ENCODE measurements at places on chromosomes 7 and 10. TPM values are rescaled to one million over a fixed set of nuclear protein-coding genes. Genes with fewer than 3 reads are reported as not detected.

Gene ADCYAP1R1
- total RNA-seq, result 0.27 TPM

Gene FZD8
- 12.4 TPM for total RNA-seq

Gene SRRT
- 91.9 TPM for total RNA-seq

Gene SUN3
- total RNA-seq, result not detected

Gene GIMAP4
- total RNA-seq, result 24.7 TPM

Gene ELFN1
- 0.96 TPM for total RNA-seq

Gene GDF10
- total RNA-seq, result 9.6 TPM

Gene GPR37
- total RNA-seq, result 0.22 TPM

Gene ENTPD7
- 7.8 TPM for total RNA-seq

DNA sequence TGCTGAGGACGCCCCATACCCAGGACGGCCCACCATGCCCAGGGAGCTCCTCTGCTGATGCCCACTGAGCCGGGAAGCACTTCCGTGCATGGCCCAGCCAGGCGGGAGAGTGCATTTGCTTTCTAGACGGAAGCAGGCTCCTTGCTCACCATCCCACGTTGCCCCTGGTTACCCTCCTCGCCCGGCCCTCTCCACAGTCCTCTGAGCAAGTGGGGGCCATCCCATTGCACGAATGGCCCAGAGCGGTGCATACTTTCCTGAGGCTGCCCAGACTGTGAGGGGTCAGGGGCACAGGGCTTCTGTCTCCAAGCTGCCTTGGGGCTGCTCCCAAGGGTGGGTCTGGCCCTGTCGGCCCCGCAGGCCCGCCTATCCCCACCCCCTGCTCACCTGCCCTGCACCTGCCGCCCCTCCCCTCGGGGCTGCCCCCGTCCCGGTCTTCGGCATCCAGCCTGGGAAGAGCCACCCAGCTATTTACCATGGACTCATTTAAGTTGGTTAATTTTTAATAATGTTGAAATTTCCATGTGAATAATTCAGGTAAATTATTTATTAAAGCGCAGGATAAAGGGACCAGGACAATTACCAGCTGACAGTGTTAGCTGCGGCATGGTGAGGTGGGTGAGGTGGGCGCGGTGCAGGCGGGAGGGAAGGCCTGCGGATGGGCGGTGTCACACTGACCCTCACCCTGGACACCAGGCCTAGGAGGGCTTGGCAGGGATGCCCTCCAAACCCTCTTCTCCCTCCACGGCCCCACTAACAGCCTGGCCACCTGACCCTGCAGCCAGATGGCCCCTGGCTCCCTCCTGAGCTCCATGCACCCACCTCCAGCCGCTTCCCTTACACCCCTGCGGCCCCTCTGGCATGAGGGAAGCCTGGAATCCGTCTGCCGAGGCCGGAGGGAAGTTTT is 104.4 kb downstream of the MICALL2 start:
- no peak for DNase-seq
- no peak overlapping the region for H3K4me3 ChIP-seq
- no peak overlapping the region for H3K27ac ChIP-seq
- peaks cover 3% of the 10 kb centered on the region for H3K27me3 ChIP-seq
- H3K36me3 ChIP-seq, result no peaks in the 10 kb centered on the region

GRCh38 chr10:36026081-36026480 is 384.0 kb upstream of the FZD8 start:
- no peaks in the 10 kb centered on the region for H3K27me3 ChIP-seq
- no peak overlapping the region for H3K4me3 ChIP-seq
- no peak for DNase-seq
- no peak overlapping the region for H3K27ac ChIP-seq
- no peaks in the 10 kb centered on the region for H3K4me1 ChIP-seq
- no peaks in the 10 kb centered on the region for H3K36me3 ChIP-seq

DNA sequence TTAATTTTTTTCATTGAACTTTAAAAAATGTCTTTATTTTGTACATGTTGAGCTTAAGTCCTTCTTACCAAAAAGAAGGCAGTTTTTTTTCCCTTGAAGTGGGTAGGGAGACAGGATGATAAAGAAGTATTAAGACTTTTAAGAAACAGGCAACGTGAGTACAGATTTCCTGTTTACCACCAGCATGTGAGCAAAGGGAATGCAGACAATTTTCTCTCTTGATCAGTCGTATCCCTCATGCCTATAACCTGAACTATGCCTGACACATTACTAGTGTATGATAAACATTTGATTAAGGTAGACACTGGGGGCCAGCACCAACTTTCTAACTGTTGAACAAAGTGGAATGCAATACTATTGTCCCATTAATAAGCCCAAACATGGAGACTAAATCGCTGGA is 8.8 kb upstream of the OR2A2 start:
- H3K27me3 ChIP-seq, result no peaks in the 10 kb centered on the region
- H3K36me3 ChIP-seq, result no peaks in the 10 kb centered on the region
- no peaks in the 10 kb centered on the region for H3K4me1 ChIP-seq
- H3K27ac ChIP-seq, result no peak overlapping the region
- no peak for DNase-seq

GRCh38 chr10:31148951-31149350 is 117.3 kb upstream of the ZNF438 start:
- no peaks in the 10 kb centered on the region for H3K27me3 ChIP-seq
- no peak overlapping the region for H3K4me3 ChIP-seq
- H3K27ac ChIP-seq, result no peak overlapping the region
- no peak for DNase-seq
- H3K36me3 ChIP-seq, result no peaks in the 10 kb centered on the region

- no peaks in the 10 kb centered on the region for H3K36me3 ChIP-seq
- H3K4me1 ChIP-seq, result peaks cover 14% of the 10 kb centered on the region
- no peaks in the 10 kb centered on the region for H3K27me3 ChIP-seq
- no peak overlapping the region for H3K27ac ChIP-seq
- no peak for DNase-seq
These were observed 52.3 kb upstream of the KDM7A start for GRCh38 chr7:140229101-140229525.

DNA sequence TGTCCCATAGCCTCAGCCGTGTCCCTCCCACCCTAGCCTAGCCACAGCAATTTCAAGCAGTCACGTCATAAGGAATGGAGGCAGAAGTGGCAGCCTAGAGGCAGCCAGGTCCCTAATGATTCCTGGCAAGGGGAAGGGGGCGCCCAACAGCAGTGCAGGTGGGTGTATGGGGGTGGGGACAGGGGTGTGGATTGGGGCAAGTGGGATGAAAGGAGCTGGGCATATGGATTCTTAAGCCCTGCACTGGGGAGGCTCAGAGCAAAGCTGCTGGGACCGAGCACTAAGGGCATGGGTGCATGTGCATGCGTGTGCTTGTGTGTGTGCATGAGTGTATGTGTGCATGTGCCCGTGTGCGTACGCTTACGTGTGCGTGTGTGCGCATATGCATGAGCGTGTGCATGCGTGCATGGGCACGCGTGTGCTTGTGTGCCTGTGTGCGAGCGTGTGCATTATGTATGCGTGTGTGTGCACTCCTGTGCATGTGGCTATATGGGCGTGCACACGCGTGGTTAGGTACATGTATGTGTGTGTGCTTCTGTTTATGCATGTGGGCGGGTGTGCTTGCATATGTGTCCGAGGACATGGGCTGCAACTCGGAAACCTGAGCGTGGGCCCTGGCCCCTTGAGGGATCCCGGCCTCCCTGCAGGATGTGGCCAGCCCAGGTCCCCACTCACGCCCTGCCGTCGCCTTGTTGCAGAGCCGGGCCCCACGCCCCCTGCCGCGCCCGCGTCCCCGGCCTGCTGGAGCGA is 34.1 kb downstream of the SH2B2 start:
- no peaks in the 10 kb centered on the region for H3K4me1 ChIP-seq
- no peak for DNase-seq
- H3K27me3 ChIP-seq, result no peaks in the 10 kb centered on the region
- no peak overlapping the region for H3K4me3 ChIP-seq

- H3K4me3 ChIP-seq, result no peak overlapping the region
- no peaks in the 10 kb centered on the region for H3K36me3 ChIP-seq
- H3K4me1 ChIP-seq, result no peaks in the 10 kb centered on the region
- no peaks in the 10 kb centered on the region for H3K27me3 ChIP-seq
- DNase-seq, result no peak
These were observed 489.2 kb downstream of the MDFIC start for GRCh38 chr7:115410972-115411686.

DNA sequence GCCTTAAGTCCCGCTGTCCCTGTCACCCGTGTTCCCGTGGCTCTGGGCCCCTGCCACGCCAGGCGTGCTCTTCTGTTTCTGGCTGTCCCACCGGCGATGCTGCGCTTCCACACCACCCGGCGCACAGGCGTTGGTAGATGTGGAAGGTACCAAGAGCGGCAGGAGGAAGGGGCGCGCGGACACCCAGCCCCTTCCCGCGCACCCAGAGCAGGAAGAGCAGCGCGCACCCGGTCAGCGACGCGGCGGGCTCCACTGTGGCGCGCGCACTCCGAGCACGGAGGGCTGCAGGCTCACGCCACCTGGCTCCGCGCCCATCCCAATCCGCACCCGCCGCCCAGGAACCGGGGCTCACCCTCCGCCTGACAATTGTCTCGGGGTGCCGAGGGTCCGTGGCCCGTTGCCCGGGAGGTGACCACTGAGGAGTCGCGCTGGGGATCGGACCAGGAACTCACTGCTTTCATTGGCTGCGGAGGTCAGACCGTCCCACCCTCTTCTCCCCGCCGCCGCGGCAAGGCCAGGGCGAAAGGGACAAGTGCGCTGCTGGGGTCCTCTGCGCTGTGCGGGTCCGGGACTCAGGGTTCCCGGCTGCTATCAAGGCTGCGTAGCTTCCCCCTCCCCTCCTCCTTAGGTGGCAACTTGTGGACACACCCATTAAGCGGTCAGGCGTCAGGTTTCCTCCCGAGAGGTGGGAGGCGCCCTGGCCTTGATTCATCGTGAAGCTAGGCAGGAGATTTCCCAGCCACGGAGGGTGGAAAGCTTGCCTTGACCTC is 121.6 kb upstream of the ZNF92 start:
- peak overlapping the region; percentile 22 for H3K4me3 ChIP-seq
- H3K36me3 ChIP-seq, result no peaks in the 10 kb centered on the region
- H3K27me3 ChIP-seq, result no peaks in the 10 kb centered on the region
- no peaks in the 10 kb centered on the region for H3K4me1 ChIP-seq
- no peak overlapping the region for H3K27ac ChIP-seq

DNA sequence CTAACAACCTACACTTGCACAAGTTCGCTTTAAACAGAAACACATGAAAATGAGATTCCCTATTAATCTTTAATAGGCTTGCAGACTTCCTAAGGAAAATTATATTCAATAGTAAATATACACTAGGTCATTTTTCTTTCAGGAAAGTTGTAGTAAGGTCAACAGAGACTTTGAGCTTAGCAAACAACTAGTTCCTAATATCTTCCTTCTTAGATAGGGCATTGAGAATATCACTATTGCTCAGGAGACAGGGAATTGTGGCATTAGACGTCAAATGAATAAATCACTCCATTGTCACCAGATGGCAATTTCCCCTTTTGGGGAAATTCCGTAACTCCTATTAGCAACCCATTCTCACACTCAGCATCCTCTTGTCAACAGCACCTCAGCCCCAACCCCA is 164.9 kb downstream of the GFRA1 start:
- H3K4me1 ChIP-seq, result no peaks in the 10 kb centered on the region
- H3K4me3 ChIP-seq, result no peak overlapping the region
- H3K36me3 ChIP-seq, result no peaks in the 10 kb centered on the region
- DNase-seq, result no peak
- no peak overlapping the region for H3K27ac ChIP-seq

DNA sequence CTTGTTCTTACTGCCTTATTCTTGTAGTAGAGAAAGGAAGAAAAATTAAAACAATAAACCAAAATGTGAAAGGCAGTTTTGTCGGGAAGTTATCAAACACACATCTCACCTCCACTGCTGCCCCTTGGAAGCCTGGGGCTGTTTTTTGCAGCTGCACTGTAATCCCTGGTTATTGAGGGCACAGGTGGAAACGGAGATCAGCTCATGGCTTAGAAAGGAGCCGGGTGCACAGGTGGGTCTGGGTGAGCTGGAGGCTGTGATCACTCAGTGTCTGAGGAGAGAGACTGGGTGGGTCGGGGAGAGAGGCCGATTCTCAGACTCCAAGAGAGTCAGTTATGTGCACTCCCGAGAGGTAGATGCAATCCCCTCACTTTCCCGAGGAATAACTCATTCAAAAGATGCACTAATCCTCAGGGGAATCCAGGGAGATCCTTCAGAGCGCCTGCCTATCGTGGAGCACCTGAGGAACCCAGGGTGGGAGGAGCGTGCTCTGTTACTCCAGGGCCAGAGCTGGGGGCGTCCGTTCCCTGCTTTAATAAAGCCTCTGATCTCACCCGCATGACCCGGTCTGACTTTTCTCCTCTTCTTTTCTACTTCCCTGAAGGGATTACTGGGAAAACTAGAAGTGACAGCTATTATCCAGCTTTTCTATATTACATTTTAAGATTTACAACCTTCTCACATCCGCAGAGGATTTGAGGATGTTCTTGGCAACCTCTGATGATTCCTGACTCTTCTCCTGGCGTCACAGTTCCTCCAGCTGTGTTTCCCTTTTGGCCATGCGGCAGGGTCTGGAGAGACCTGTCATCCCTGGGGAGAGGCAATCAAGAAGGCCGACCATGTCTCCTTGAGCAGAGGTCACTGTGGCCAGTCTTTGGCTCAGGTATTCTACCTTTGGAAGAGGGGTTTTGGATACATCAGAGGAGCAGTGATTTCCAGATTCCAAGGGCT is 82.1 kb downstream of the CAMK1D start:
- no peak overlapping the region for H3K4me3 ChIP-seq
- H3K4me1 ChIP-seq, result no peaks in the 10 kb centered on the region
- no peaks in the 10 kb centered on the region for H3K36me3 ChIP-seq
- no peaks in the 10 kb centered on the region for H3K27me3 ChIP-seq
- no peak for DNase-seq

DNA sequence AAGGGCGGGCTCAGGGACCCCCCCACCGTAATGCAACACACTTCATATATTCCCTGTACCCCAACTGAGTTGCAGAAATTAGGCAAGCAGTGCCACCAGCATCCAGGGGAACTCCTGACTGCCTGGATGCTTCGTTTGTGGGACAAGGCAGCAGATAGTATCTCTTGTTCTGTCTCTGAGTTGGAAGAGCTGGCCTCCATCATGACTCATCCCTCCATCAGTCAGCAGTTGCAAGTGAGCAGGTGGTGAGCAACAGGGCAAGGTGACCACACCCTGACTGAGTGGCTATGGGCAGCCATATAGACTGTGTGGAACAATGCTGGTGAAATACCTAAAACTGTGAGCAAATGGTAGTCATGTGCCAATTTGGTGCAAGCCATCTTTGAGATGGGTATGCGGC is 22.8 kb upstream of the ADAMTS14 start:
- no peaks in the 10 kb centered on the region for H3K36me3 ChIP-seq
- H3K27me3 ChIP-seq, result no peaks in the 10 kb centered on the region
- no peak overlapping the region for H3K4me3 ChIP-seq
- no peak for DNase-seq
- H3K27ac ChIP-seq, result no peak overlapping the region
- H3K4me1 ChIP-seq, result no peaks in the 10 kb centered on the region

Measured in thyroid gland (tissue), 4 donors.